Posterior vena cava (tissue), 2 donors: ENCODE measurements at places on chromosomes 3 and 15. TPM values are rescaled to one million over a fixed set of nuclear protein-coding genes. Genes with fewer than 3 reads are reported as not detected.
A peak's percentile ranks its signal among the peaks of the same experiment; 100 is the strongest.

NEO1 gene
- 24.5 TPM for total RNA-seq

GRIP2 gene
- 3.9 TPM for total RNA-seq

CCK gene
- total RNA-seq, result not detected

GNAT1 gene
- not detected for total RNA-seq

TRIM71 gene
- not detected for total RNA-seq

OR5K3 gene
- not detected for total RNA-seq

RTP3 gene
- total RNA-seq, result not detected

DNA sequence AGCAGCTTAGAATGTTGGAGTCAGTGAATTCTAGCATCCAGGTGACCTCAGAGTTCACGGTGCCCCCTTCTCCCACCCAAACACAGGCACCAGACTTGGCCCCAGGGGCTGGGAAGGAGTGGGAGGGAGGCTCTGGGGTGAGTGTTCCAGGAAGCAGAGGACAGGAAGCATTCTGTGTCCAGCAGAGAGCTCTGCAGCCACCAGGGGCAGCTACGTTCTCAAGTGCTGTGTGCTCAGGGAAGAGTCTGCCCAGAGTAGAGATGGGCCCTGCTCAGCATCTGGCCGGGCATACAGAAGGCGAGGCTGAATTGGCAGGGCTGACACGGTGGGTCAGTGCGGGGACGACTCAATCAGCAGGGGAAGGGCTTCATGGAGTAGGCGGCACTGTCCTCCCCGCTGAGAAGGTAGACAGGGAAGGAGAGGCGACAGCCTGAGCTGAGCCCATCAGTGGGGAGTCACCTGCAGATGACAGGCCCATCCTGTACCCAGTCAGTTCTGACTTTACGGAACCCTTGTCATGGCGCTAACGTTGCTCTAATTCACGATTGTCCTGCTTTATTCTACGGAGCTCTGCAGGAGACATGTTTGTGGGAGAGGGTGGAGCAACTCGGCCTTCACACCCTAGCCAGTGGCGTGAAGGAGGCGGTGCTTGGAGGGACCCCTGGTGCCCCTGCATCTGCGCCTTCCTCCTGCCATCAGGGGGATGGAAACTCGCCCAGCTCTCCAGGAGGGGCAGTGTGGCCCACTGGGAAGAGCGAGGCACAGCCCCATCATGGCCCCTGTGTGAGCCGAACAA is 82.2 kb downstream of the C3orf70 start:
- no peak for DNase-seq

- DNase-seq, result peak; percentile 72
Measured at GRCh38 chr3:53142986-53143385, 12.8 kb upstream of the RFT1 start.

DNA sequence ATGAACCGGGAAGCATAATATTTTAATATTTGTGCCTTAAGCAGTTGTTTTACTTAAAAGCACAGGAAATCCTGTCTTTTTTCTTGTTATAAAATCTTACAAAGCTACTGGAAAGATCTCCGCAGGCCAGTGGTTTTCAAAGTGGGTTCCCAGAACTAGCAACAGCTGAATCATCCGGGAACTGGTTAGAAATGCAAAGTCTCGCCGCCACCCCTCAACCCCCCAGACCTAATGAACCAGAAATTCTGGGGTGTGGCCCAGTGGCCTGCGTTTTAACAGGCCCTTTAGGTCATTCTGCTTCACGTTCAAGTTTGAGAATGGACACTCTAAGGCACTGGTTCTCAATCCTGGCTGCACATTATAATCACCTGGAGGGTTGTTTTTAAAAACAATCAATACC is 74.7 kb downstream of the PDZRN3 start:
- DNase-seq, result no peak

GRCh38 chr3:59775106-59775505 is 725.3 kb upstream of the CFAP20DC start:
- no peak for DNase-seq

DNA sequence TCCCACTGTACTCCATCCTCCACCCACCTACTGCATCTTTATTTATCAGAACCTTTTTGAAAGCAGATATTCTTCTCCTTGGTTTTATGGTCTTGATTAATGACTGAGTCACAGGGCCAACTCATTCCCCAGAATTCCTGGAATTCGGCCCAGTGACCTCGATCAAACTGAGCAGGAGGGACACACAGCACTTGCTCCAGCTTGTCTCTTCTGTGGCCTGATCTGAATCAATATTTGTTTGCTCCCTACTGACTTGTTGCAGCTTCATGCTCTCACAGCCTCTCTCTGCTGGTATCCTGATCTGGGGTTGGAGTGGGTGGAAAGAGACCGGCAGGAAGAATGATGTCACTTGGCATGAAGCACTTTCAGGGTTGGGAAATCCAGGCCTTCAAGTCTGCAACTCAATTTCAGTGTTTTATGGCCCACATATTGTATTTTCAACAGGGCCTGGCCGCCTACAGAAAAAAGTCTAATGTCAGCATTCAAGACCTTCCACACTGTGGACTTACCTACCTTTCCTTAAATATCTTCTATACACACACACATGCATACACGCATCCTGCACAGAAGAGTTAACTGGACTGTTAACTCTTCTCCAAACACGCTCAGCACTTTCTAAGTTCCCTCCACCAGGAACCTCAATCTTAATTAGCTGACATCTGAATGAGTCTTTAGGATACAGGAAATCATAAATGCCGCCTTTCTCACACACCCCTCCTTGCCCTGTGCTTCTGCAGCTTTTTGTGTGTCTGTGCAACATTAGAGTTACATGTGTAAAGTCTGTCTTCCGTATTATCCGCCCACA is 4.6 kb downstream of the ANXA2 start:
- no peak for DNase-seq

DNA sequence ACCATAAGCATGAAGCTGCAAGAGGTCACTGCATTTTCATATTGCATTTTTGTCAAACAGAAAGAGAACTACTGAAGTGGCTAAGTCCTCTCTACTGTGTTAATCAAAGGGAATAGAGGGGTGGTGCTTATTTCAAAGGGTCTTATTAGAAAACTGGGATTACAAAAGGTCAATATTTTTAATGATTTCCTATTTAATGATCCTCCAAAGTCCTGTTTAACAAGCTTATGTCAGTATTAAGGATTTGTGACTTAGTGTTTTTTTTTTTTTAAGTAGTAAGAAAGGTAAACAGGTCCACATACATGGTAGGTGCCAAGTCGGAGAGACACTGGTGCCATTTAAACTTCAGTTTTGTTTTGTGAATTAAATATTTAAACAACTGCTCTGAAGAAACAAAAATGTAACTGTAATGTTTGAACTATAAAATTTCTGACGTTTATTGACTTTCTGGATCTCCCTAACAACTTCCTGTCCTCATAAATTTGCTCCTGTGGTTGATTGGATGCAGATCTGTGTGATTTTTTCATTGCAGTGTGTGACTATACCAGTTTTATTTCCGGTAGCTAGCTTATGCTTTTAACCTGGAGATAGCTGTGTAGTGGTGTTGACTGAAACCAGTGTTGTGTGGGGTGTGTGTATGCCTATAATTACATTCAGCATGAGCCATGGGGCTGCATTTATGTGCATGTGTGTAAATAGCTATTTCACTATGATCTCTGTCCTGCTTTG is 8.6 kb upstream of the CACNA1D start:
- no peak for DNase-seq

DNA sequence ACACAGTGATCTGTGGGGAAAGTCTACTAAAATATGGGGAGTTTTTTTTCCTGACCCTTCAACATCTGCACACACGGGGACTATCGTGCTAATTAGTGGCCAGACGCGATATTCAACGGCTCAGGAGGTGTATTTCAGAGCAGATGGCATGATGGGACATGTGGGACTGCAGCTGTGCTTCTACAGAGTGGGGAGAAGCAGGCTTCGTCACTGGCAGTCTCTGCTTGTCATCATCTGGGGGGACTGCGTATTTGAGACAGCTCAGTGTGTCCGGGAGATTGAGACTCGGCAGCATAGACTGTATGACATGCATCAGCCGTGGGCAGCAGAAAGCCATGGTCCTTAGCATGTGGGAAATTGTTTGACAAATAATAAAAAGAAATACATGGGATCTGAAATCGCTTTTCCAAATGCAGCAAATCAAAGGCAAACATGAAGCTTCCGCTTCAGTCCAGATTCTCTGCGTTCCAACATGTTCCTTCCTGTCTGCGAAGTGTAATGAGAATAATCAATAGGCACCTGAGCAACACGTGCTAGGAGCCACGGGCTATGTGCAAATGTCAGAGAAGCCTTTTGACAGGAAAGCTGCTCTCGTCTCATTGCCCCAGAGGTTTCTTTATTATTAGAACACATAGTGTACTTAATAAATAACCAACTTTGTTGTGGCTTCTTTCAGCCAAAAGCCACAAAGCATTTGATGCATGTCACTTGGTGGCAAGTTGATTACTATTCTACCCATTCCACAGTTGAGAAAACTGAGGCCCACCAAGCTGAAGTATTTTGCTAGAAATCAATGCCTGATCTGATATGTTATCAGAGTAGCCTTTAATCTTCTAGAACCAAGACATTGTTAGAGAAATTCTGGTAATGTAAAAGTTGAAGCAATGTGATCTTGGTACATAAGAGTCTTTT is 276.3 kb downstream of the RYR3 start:
- DNase-seq, result no peak

DNA sequence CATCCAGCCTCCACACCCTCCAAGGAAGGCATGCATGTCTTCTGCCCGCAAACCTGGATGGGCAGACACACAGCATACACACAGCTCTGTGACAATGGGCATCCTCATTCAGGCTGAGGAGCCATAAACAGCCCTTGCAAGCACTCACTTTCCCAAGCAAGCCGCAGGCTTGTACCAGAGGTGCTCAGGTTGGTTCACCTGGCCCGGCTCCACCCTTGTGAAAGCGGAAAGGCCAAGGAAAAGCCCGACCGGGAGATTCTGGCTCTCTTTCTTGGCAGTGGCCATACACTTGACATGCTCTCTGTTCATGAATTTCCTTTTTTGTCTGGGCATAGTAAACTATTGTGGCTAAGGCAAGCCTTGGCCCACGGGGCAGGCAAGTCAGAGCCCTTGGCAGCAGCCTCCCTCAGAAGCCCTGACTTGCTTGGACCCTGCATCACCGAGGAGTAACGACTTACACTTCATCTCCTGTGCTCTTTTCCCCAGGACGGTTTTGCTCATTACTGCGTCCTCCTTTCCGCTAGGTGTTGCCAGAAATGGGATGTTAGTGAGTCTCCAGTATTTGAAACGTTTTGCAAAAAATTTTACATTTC is 74.6 kb upstream of the BNC1 start:
- DNase-seq, result no peak

- DNase-seq, result no peak
Measured at GRCh38 chr3:194265996-194266964, 84.8 kb downstream of the CPN2 start.

GRCh38 chr3:40073310-40074007 is 236.0 kb upstream of the EIF1B start:
- no peak for DNase-seq

GRCh38 chr15:31300981-31301672 is 25.5 kb upstream of the KLF13 start:
- DNase-seq, result peak; percentile 79
